ENCODE measurements at places on chromosomes 1 and 21.

DNA sequence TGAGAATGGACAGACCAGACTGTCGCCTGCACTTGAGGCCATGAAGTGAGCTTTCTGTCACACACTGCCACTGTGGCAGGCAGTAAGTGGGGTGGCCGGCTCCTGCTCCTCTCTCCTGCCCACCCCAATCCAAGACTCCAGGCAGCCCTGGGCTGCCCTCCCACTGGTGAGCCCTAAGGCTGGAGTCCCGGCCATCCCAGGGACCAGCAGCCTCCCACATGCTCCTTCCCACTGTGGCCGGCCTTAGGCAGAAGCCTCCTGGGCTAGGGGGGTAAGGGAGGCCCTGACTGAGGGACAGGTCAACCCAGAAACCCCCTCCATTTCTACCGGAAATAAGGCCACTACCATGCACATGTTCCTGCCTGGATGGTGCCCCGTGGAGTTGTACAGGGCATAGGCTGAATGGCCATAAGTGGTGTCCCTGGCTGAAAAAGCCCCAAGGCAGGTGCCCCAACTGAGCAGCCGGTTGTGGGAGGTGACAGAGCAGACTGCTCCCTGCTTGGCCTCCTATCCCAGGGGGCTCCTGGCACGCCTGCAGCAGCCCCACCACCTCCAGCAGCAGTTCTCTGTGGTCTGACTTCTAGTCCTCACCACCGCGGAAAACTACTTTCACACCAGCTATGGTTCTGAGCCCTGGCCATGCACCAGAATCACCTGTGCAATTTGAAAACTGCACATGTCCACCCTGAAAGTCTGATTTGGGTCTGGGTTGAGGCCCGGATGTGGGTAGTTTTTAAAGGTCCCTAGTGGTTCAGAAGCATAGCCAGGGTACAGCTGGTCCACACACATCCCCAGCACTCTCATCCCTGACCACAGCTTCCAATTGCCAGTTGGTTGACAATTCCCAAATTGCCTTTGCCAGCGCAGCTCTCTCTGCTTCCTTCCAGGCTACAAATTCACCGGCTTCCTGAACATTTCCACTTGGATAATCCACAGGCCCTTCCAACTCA lies 1.6 kb upstream of the ARTN start:
- DNase-seq: no peak

- DNase-seq: no peak
Observed at GRCh38 chr1:5845376-5845775, 146.8 kb downstream of the NPHP4 start.

GRCh38 chr1:177825276-177825901 lies 144.5 kb downstream of the SEC16B start:
- DNase-seq: no peak

DNA sequence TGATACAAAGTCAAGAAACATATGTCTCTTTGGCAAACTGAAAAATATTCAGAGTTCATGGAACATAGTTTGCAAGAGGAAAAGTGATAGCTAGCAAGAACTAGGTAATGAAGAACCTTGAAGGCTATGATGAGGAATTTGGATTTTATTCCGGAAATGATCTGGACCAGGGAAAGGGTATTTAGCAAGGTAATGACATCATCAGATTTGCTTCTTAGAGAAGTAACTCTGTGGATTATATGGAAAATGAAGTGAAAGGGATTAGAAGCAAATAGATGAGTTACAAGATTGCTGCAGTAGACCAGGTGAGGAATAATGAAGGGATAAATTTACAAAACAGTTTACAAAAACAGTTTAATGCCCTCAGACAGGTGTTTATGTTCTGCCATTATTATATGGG lies 197.3 kb downstream of the RASAL2 start:
- DNase-seq: no peak

- DNase-seq: no peak
Observed at GRCh38 chr1:8201331-8201861, 116.5 kb upstream of the SLC45A1 start.

DNA sequence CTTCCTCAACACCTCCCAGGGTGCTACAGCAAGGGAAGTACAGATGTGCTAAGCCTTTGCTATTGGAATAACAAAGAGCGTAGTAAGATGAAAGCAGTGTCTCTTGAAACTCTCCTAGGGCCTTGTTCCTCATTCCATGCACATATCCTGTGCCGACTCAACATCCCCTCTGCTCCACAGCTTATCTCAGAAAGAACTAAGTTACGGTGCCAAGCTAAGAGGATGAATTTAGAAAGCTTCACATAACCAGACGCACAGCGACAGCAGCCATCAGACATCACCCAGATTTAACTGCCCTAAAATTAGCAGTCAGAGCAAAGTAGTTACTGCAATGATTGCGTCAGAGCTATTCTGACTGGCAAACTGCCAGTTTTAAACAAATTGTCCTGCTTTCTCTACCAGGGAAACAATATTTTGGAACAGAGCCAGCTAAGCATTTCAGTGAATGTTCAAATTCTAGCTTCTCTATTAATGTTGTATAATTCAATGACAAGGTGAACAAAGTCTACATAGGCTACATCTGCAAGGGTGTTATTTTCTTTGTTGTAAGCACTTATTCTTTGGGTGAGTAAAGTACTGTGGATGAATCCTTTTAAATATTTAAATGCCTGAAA lies 9.5 kb downstream of the SIPA1L2 start:
- no peak for DNase-seq

- no peak for DNase-seq
Observed at GRCh38 chr1:175554586-175554985, 188.8 kb downstream of the TNR start.

DNA sequence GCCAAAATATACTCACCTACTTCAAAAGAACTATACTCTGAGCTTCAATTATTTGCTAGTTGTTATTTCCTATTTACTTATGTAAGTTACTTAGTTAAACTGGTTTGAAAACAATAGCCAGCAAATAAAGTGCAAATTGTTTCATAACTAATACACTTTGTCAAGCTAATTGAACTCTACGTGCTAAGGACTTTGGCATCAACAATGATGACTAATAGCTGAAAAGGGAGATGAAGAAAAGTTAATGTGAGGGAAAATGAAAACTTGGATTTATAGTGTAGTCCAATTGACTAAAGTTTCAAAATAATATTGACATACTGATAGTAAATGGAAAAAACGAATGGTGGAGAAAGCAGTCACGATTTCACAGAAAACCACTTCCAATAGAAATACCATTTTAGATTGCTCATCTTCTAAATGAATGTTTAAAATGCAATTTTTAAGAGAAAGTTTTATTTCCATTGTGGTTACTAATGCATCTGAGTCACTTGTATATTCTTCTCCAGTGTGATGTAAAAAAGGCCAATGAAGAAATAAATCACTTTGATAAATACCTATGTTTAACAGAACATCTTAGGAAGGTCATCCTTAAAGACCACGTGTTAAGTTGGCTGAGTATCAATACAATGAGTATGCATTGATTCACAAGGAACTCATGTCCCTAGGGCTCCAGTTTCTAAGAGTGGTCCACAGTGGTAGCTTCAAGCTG lies 455.2 kb downstream of the LTN1 start:
- DNase-seq: no peak

DNA sequence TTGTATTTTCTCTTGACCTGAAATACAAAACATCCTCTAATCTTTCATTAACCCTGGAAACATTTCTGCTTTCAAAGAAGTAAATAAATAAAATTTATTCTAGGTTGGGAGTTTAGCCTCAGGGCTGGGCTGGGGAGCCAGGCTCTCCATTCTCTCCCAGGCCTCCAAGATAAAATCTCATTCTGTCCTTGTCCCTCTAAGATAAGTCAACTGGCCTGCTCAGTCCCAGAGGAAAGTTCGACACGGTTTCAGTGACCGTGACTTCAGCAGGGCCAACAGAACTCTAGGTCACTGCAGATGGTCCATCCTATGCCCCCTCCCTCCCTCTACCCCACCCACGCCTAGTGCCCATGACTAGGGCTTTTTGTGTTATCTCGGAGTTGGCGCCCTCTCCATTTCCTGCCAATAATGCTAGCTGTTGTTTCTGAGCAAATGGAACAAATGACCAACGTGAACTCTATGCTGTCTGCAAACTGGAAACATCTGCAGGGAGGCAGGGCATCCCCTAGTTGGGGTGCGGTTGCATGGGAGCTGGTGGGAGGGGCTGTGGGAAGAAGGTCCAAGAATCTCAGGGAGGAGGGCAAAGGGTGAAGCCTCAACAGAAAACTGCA lies 10.1 kb upstream of the ADORA3 start:
- DNase-seq: no peak

GRCh38 chr1:162404550-162405160 lies 7.3 kb downstream of the SH2D1B start:
- DNase-seq: no peak

DNA sequence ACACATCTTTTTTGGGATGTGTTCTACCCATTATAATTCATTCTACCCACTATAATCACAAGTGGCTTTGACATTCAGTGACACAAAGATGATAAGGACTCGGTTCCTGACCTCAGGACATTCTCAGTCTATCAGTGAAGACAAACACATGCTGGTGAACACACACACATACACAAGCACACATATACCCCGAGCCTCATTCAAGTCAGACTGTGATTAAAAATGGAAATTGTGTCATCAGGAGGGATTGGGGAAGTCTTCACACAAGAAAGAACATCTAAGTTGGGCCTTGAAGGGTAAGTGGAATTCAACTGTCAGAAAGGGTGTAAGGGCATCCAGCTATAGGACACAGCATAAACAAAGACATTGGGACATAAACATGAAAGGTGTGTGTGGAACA lies 2.6 kb upstream of the LAD1 start:
- DNase-seq: no peak

DNA sequence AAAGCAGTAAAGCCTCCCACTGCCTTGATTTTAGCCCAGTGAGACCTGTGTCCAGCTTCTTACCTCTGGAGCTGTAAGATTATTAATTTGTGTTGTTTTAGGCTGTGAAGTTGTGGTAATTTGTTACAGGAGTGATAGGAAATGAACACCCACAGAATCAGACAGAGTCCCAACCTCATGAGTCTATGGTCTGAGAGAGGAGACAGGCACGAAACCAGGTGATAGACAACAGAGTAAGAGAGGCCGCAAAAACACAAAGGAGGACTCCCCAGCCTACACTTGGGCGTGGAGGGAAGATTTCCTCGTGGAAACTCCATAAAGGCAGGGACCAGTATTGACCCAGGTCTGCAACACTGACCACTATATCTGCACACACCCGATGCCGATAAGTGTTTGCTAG lies 234.6 kb upstream of the JUN start:
- DNase-seq: no peak
